ENCODE measurements at places on chromosomes 5 and 9.

GRCh38 chr9:17536027-17536426 lies 42.8 kb upstream of the SH3GL2 start:
- DNase-seq, result no peak

DNA sequence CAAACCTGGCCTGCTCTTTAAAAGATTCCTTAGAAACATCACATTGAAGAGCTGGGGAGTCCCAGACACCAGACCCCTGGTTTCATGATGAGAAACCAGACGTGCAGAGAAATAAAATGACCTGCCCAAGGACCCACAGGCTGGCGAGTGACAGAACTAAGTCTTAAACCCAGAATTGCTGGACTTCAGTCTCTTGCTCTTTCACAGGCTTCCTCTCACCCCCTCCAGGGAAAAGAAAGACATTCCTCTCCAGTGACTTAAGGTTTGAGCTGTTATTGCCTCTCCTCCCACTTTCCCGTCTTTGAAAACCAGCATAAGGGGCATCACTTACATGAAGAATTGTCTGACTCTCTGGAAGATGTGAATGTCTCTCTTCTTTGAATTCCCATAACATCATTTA lies 535.2 kb downstream of the IRX1 start:
- no peak for DNase-seq

DNA sequence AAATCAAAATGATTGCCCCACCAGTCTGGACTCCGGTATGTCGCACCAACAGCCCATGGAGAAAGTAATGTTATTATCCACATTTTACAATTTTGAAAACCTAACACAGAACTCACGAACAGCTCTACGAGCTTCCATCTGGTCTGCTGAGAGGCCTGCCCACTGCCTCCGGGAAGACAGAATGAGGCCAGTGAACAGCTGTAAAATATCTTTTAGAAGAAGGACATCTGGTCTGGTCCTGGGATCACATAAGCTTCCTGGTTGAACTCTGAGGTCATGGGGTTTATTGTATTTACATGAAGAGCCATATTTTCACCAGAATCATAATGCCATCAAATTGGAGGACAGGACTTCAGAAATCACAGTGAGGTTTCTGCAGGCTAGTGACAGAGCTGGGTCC lies 89.0 kb downstream of the FRMD3 start:
- DNase-seq, result no peak

DNA sequence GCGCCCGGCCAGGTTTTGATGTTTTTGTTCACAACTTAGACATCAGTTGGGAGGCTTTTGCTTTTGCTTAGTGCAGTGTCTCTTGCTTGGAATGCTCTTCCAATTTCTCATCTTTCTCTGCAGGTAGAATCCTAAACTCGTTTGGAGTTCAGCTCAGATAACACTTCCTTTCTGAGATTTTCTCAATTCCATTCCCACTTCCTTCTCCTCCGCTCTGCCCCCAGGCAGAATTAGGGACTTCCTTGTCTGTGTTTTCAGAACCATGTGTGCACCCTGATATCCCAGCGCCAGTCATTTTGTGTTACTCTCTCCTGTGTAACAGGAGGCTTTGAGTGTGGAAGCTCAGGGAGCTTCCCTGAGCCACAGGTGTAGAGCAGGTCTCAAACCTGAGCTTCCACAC lies 171.0 kb downstream of the INSYN2B start:
- peak; percentile 40 for DNase-seq

DNA sequence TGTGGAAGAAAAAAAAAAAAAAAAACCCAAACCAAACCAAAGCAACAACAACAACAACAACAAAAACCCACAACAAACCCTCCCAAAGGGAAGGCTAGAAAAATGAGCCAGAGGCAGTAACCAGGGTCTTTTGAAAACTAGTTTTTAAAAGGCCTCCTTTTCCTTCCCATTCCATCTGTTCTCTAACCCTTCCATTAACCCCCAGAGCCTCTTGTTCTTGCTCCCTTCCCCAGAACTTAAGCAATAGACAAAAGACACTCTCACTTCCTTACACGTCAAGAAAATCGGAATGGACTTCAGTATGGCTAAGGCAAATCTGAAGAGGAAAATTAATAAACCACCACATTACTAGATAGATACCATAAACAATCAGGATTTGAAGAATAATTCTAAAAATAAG lies 292.8 kb downstream of the ARL15 start:
- DNase-seq, result peak; percentile 22

Measured in inflammatory macrophage treated with lipopolysaccharide for 4 hours (primary cell).